ENCODE measurements at places on chromosomes 2 and 18.

DNA sequence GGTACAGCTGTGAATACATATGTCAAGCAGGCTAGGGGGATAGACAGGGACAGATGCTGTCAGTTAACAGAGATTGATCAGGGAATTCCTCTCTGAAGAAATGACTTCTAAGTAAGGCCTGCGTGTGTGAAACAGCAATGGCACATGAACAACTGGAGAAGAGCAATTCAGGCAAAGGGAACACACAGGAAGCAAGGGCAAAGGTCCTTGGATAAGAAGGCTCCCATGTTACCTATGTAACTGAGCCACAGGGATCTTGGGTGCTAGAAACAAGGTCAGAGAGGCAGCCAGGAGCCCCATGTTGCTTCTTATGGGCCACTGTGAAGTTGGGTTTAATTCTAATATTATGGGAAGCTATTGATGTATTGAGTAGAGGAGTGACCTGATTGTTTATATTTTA is 373.7 kb upstream of the ACVR2A start:
- no peak for DNase-seq

GRCh38 chr2:62467100-62467474 is 38.9 kb downstream of the TMEM17 start:
- no peak for DNase-seq

GRCh38 chr2:239395524-239395923 is 5.3 kb downstream of the HDAC4 start:
- DNase-seq: no peak

- DNase-seq: no peak
These were observed 28.6 kb upstream of the CREG2 start for GRCh38 chr2:101415884-101416283.

DNA sequence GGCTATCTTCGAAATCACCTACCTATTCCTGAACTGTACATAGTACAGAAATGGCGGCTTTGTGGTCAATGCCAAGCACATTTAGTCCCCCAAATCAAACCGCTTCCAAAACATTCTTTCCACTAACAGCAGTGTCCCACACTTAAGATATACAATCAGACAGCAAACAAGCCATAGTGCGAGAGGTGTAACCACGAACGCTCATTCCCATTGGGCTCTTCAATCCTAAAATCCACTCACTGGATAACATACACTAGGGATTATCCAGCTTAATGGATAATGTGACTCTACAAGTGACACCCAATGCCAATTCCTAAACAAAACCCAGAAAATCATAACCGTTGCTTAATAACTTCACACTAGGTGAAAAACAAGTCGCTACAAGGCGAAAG is 2.0 kb downstream of the XPO1 start:
- no peak for DNase-seq
